ENCODE measurements at places on chromosomes 2 and 18. TPM values are rescaled to one million over a fixed set of nuclear protein-coding genes. Genes with fewer than 3 reads are reported as not detected.
A peak's percentile ranks its signal among the peaks of the same experiment; 100 is the strongest.

DNA sequence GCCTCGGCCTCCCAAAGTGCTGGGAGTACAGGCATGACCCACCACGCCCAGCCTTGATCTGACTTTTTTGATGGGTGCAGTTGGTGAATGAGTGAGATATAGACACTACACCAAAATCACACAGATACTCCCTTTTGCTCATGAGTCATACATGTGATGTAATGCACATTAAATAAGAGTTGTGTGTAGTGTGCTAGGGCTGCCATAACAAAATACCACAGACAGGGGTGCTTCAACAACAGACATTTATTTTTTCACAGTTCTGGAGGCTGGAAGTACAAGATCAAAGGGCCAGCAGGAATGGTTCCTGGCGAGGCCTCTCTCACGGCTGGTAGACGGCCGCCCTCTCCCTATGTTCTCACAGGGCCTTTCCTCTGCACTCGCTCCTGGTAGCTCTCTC lies 46.6 kb downstream of the GBX2 start:
- H3K4me1 ChIP-seq = peaks cover 5% of the 10 kb centered on the region
- peaks cover 6% of the 10 kb centered on the region for H3K36me3 ChIP-seq
- H3K27ac ChIP-seq = no peak overlapping the region
- DNase-seq = no peak
- no peak overlapping the region for H3K4me3 ChIP-seq

GRCh38 chr2:60353406-60353800 lies 200.1 kb downstream of the BCL11A start:
- no peak overlapping the region for H3K27ac ChIP-seq
- no peaks in the 10 kb centered on the region for H3K36me3 ChIP-seq
- DNase-seq = peak; percentile 69
- H3K4me3 ChIP-seq = no peak overlapping the region

- no peaks in the 10 kb centered on the region for H3K4me1 ChIP-seq
- DNase-seq = no peak
- no peaks in the 10 kb centered on the region for H3K27me3 ChIP-seq
- H3K27ac ChIP-seq = no peak overlapping the region
These were observed 13.1 kb upstream of the PLEK start for GRCh38 chr2:68351997-68352396.

- no peak overlapping the region for H3K4me3 ChIP-seq
- no peaks in the 10 kb centered on the region for H3K36me3 ChIP-seq
- H3K27ac ChIP-seq = no peak overlapping the region
- no peaks in the 10 kb centered on the region for H3K4me1 ChIP-seq
- H3K27me3 ChIP-seq = no peaks in the 10 kb centered on the region
These were observed 11.7 kb upstream of the CNGA3 start for GRCh38 chr2:98334439-98335078.

GRCh38 chr2:139083121-139083520 lies 302.9 kb upstream of the NXPH2 start:
- no peak overlapping the region for H3K4me3 ChIP-seq
- no peak overlapping the region for H3K27ac ChIP-seq
- DNase-seq = no peak

- no peak overlapping the region for H3K27ac ChIP-seq
- H3K4me1 ChIP-seq = no peaks in the 10 kb centered on the region
- no peaks in the 10 kb centered on the region for H3K36me3 ChIP-seq
- H3K4me3 ChIP-seq = no peak overlapping the region
- H3K27me3 ChIP-seq = no peaks in the 10 kb centered on the region
These were observed 33.4 kb upstream of the LYPD1 start for GRCh38 chr2:132703396-132703795.

- no peaks in the 10 kb centered on the region for H3K27me3 ChIP-seq
- H3K36me3 ChIP-seq = no peaks in the 10 kb centered on the region
- H3K4me3 ChIP-seq = no peak overlapping the region
- no peak for DNase-seq
- no peaks in the 10 kb centered on the region for H3K4me1 ChIP-seq
- H3K27ac ChIP-seq = no peak overlapping the region
These were observed 123.4 kb downstream of the FAM124B start for GRCh38 chr2:224278531-224278930.

- no peaks in the 10 kb centered on the region for H3K36me3 ChIP-seq
- H3K4me1 ChIP-seq = peaks cover 8% of the 10 kb centered on the region
- no peak overlapping the region for H3K4me3 ChIP-seq
- no peaks in the 10 kb centered on the region for H3K27me3 ChIP-seq
- DNase-seq = no peak
These were observed 36.2 kb upstream of the DNMT3A start for GRCh38 chr2:25377822-25378421.

- no peaks in the 10 kb centered on the region for H3K27me3 ChIP-seq
- no peaks in the 10 kb centered on the region for H3K36me3 ChIP-seq
- H3K4me1 ChIP-seq = peaks cover 11% of the 10 kb centered on the region
- no peak for DNase-seq
These were observed 134.7 kb upstream of the MGAT5 start for GRCh38 chr2:134119117-134119712.

DNA sequence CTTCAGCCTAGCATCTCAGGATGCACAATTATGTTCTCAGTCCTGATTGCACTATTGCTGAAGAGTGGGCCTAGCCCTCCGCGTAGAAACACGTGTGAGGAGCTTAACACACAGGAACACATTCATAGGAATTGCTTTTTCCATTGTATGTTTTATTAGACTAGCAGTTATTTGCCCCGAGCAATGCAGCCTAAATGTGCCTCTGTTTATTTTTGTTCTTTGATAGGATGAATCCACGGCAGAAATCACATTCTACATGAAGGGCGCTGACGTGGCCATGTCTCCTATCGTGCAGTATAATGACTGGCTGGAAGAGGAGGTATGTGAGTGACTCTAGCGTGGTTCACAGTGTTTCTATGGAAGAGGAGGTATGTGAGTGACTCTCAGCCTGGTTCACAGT lies 65.9 kb upstream of the NFATC1 start:
- DNase-seq = no peak
- H3K4me3 ChIP-seq = no peak overlapping the region
- no peak overlapping the region for H3K27ac ChIP-seq
- peaks cover 16% of the 10 kb centered on the region for H3K36me3 ChIP-seq

- no peak for DNase-seq
- no peak overlapping the region for H3K27ac ChIP-seq
- H3K27me3 ChIP-seq = no peaks in the 10 kb centered on the region
These were observed 185.5 kb downstream of the HDAC4 start for GRCh38 chr2:239215136-239215925.

DNA sequence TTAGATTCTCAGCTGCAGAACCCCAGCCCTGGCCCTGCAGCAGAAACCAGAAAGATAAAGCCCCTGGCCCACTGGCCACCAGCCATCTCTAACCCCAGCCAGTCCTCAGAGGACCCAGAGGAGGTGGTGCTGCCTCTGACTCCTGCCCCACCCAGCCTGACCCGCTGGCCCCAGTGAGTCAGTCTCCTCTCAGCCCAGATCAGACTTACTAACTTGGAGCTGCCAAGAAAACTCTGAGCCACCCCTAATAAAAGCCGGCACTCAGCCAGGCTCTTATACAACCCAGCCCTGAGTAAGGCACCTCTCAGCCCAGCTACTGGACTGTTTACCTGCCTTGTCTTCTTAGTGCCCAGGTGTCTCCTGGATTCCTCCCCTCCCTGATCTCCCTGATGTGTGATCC lies 2.0 kb downstream of the SLC14A2 start:
- H3K27me3 ChIP-seq = no peaks in the 10 kb centered on the region
- H3K4me3 ChIP-seq = no peak overlapping the region
- no peaks in the 10 kb centered on the region for H3K4me1 ChIP-seq
- peak overlapping the region; percentile 60 for H3K27ac ChIP-seq
- DNase-seq = no peak
- H3K36me3 ChIP-seq = no peaks in the 10 kb centered on the region

GRCh38 chr18:58511897-58512581 lies 116.9 kb downstream of the ALPK2 start:
- H3K4me1 ChIP-seq = no peaks in the 10 kb centered on the region
- no peak overlapping the region for H3K4me3 ChIP-seq
- H3K27me3 ChIP-seq = no peaks in the 10 kb centered on the region
- no peaks in the 10 kb centered on the region for H3K36me3 ChIP-seq

GRCh38 chr2:113138428-113139322 lies 11.3 kb downstream of the IL1RN start:
- no peaks in the 10 kb centered on the region for H3K36me3 ChIP-seq
- peak; percentile 40 for DNase-seq
- H3K4me3 ChIP-seq = no peak overlapping the region
- H3K27me3 ChIP-seq = no peaks in the 10 kb centered on the region
- no peaks in the 10 kb centered on the region for H3K4me1 ChIP-seq

DNA sequence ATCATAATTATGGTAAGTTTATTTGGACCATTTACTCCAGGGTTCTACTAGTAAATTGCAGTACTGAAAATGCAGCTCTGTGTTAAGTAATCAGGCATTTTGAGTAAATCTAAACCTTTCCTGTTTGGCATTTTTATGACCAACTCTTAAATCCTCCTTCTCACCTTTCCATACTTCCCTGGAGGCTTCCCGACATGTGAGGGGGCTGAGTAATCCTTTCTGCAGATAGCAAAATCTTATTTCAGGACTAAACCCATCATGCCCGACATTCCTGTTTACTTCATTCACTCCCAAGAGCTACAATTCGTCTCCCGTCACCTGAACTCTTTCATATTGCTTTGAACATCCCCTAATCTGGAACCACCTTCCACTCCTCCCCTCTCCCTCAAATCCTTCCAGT lies 296.6 kb downstream of the IKZF2 start:
- no peaks in the 10 kb centered on the region for H3K4me1 ChIP-seq
- H3K36me3 ChIP-seq = no peaks in the 10 kb centered on the region
- no peak overlapping the region for H3K4me3 ChIP-seq
- no peak overlapping the region for H3K27ac ChIP-seq

DNA sequence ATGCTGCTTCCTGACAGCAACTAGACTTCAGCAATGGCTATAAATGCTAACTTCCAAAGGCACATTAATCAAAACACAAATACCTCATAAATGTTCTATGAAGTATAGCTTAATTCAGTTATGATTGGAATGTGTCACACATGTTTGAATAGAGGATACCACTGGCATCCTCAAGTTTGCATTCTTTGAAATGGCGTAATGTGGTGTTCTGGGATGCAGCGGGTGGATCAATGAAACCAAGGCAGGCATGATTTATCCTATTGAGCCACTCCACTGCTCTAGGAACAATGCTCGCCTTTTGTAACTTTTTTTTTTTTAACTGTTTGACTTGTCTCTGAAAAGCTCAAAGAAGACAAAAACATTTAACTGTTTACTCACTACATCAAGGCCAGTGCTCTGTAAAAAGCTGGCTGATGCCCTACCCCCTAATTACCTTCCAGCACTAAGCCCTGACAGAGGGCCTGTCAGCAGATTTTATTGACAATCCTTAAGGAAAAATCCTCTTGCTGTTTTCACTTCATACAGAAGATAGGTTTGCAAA lies 278.8 kb upstream of the SESTD1 start:
- H3K27me3 ChIP-seq = no peaks in the 10 kb centered on the region
- H3K4me3 ChIP-seq = no peak overlapping the region
- no peaks in the 10 kb centered on the region for H3K4me1 ChIP-seq
- H3K27ac ChIP-seq = no peak overlapping the region
- no peaks in the 10 kb centered on the region for H3K36me3 ChIP-seq

- peak overlapping the region; percentile 94 for H3K27ac ChIP-seq
- peaks cover 6% of the 10 kb centered on the region for H3K4me1 ChIP-seq
- no peak for DNase-seq
- H3K36me3 ChIP-seq = peaks cover 11% of the 10 kb centered on the region
- H3K4me3 ChIP-seq = no peak overlapping the region
- H3K27me3 ChIP-seq = no peaks in the 10 kb centered on the region
These were observed 2.8 kb downstream of the CNDP2 start for GRCh38 chr18:74498712-74499627.

DNA sequence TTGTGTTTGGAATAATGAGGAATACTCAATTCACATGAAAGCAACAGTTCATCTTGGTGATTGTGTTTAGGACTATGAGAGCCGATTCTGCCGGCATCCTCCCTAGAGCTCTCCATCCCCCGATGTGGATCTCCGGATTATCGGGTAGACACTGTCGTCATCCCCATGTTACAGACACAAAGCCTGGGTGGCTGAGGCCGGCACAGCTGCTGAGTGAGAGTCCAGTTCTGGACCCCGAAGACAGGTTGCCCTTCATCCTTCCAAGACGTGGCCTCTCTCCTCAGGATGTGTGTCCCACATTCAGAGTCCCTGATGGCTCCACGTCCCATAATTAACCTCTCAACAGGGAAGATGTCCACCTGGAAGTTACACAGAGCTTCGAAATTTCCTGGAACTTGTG lies 129.3 kb downstream of the HDAC4 start:
- H3K4me3 ChIP-seq = no peak overlapping the region
- peaks cover 42% of the 10 kb centered on the region for H3K4me1 ChIP-seq
- no peaks in the 10 kb centered on the region for H3K27me3 ChIP-seq
- no peak overlapping the region for H3K27ac ChIP-seq
- no peak for DNase-seq

- H3K4me1 ChIP-seq = no peaks in the 10 kb centered on the region
- no peak for DNase-seq
- no peaks in the 10 kb centered on the region for H3K27me3 ChIP-seq
- H3K4me3 ChIP-seq = no peak overlapping the region
- no peaks in the 10 kb centered on the region for H3K36me3 ChIP-seq
These were observed 98.2 kb downstream of the KCNF1 start for GRCh38 chr2:11009891-11010290.

GRCh38 chr18:47911877-47912276 lies 18.6 kb downstream of the SMAD2 start:
- H3K27me3 ChIP-seq = no peaks in the 10 kb centered on the region
- no peak overlapping the region for H3K4me3 ChIP-seq
- H3K4me1 ChIP-seq = peaks cover 5% of the 10 kb centered on the region
- H3K27ac ChIP-seq = no peak overlapping the region
- no peak for DNase-seq

- H3K36me3 ChIP-seq = no peaks in the 10 kb centered on the region
- H3K27ac ChIP-seq = no peak overlapping the region
- no peak for DNase-seq
- no peaks in the 10 kb centered on the region for H3K4me1 ChIP-seq
- no peak overlapping the region for H3K4me3 ChIP-seq
These were observed 336.4 kb upstream of the FSHR start for GRCh38 chr2:49490710-49491109.

GRCh38 chr2:73984203-73984921 lies at the start of gene TET3:
Gene TET3, plus strand, starts transcription at chr2:73984910. Its CDS starts 1,494 bp downstream, at chr2:73986404.
- DNase-seq = peak; percentile 64
- peak within 1 kb of the TSS; percentile 55 for H3K27ac ChIP-seq
- no peaks in the 10 kb centered on the region for H3K36me3 ChIP-seq
- H3K4me3 ChIP-seq = peak within 1 kb of the TSS; percentile 50
- H3K4me1 ChIP-seq = peaks cover 38% of the 10 kb centered on the region
- H3K27me3 ChIP-seq = peaks cover 18% of the 10 kb centered on the region

The TFCP2L1 gene
- 36.1 TPM for total RNA-seq

The ADGRF3 gene
- 0.28 TPM for total RNA-seq

The RAB17 gene
- total RNA-seq = 48.0 TPM

The MDH1B gene
- 10.9 TPM for total RNA-seq

The CCDC148 gene
- 8.6 TPM for total RNA-seq

The FSHR gene
- not detected for total RNA-seq

The METTL4 gene
- 19.3 TPM for total RNA-seq

The SERPINB11 gene
- not detected for total RNA-seq

The VWA3B gene
- total RNA-seq = 17.8 TPM

The CYP1B1 gene
- total RNA-seq = 47.7 TPM

The ERMN gene
- 1.6 TPM for total RNA-seq

The ITSN2 gene
- 77.2 TPM for total RNA-seq

Data from lung (tissue), 17 donors.